ENCODE measurements at places on chromosomes 1 and 21.

- peak within 1 kb of the TSS; percentile 60 for H3K4me3 ChIP-seq
- H3K27me3 ChIP-seq: no peaks in the 10 kb centered on the region
- no peak within 1 kb of the TSS for H3K27ac ChIP-seq
- peak; percentile 62 for DNase-seq
- no peaks in the 10 kb centered on the region for H3K36me3 ChIP-seq
Observed at GRCh38 chr1:241356519-241357365, at the start of gene RGS7. TSS of gene RGS7 (minus strand) at chr1:241357205.

- H3K4me3 ChIP-seq: no peak overlapping the region
- peaks cover 15% of the 10 kb centered on the region for H3K4me1 ChIP-seq
- H3K27me3 ChIP-seq: no peaks in the 10 kb centered on the region
- H3K27ac ChIP-seq: no peak overlapping the region
Observed at GRCh38 chr1:202958544-202959275, 598 bp upstream of the ADIPOR1 start.

- H3K27me3 ChIP-seq: no peaks in the 10 kb centered on the region
- H3K4me1 ChIP-seq: no peaks in the 10 kb centered on the region
- H3K4me3 ChIP-seq: no peak overlapping the region
- no peak overlapping the region for H3K27ac ChIP-seq
Observed at GRCh38 chr1:85153149-85153891, 47.5 kb downstream of the SYDE2 start.

DNA sequence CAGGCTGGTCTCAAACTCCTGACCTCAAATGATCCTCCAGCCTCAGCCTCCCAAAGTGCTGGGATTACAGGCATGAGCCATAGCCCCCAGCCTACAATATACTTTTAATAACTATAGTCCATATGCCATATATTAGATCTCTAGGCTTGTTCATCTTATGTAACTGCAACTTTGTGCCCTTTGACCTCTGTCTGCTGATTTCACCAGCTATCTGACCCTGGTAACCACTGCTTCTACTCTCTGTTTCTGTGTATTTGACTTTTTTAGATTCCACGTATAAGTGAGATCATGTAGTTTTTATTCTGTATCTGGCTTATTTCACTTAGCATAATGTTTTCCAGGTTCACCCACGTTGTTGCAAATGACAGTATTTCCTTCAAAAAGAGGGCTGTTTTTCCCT is 25.5 kb downstream of the STUM start:
- H3K4me3 ChIP-seq: no peak overlapping the region
- H3K36me3 ChIP-seq: no peaks in the 10 kb centered on the region
- no peaks in the 10 kb centered on the region for H3K4me1 ChIP-seq
- DNase-seq: no peak

GRCh38 chr1:90550626-90551406 is 166.3 kb downstream of the BARHL2 start:
- no peak for DNase-seq
- peaks cover 4% of the 10 kb centered on the region for H3K27me3 ChIP-seq
- no peaks in the 10 kb centered on the region for H3K4me1 ChIP-seq
- H3K36me3 ChIP-seq: no peaks in the 10 kb centered on the region

DNA sequence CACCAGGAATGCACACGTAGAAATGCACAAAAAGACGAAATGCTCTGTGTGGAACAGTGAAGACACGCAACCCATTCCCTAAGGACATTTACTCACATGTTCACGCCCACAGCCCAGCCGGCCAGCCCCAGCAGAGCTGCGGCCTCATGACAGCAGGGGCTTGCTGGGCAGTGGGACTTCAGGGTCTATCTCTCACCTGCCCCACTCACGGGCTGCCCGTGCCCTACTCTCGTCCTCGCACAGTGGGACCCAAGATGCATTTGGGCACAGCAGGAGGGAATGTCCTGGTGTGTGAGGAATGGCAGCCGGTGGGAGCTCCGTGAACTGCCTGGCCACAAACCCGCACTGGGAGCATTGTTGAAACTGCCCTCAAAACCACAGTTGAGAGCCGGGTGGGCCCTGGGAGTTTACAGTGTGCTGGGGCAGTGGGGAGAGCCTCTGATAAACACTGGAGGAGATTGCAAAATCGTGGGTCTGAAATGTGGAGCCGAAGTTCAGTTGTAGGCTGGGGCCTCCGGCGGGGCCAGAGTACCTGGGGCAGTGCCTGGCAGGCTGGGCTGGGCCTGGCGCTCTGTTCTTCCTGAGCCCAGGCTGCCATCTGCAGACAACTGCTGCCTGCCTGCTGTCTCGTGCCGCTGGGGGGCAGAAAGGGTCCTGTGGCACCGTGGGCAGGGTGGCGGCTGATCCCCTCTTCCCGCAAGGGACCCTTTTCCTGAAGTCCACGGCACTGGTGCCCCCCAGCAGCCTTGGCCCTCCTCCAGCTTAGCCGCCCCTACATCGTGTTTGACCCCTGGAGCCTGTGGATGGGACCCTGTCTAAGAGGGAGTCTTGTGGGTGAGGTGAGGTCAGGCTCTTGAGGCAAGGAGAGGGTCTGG is 20.7 kb upstream of the POFUT2 start:
- H3K36me3 ChIP-seq: no peaks in the 10 kb centered on the region
- peaks cover 5% of the 10 kb centered on the region for H3K4me1 ChIP-seq
- no peak for DNase-seq
- no peaks in the 10 kb centered on the region for H3K27me3 ChIP-seq

DNA sequence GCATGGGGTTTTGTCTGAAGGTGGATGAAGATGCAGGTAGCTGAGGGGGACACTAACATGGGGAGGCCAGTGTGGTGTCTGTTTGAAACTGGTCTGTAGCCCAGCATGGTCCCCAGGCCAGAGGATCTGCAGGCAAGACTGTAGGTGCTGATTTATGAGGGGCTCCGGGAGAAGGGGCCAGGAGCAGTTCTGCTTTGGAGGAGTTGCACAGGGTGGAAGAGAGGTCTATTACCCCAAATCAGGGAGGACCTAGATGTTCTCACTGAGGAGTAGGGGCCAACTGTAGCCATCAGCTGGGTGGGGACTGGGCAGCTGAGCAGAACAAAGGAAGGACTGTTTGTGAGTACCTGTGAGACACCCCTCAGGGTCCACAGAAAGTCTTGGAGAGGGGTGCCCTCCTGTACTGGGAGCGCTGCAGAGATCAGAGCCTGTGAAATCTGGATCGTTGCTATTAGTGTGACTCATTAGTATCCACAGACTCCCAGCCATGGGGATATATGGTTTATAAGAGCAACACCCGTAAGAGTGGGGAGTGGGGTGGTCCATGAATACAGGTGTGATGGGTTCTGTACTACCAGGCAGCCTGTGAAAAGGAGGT is 64.3 kb upstream of the IRF2BP2 start:
- no peak overlapping the region for H3K4me3 ChIP-seq
- H3K36me3 ChIP-seq: no peaks in the 10 kb centered on the region
- no peak overlapping the region for H3K27ac ChIP-seq
- H3K27me3 ChIP-seq: no peaks in the 10 kb centered on the region

GRCh38 chr1:52296345-52296744 is 69.7 kb downstream of the CC2D1B start:
- H3K4me3 ChIP-seq: no peak overlapping the region
- no peaks in the 10 kb centered on the region for H3K27me3 ChIP-seq
- peak; percentile 21 for DNase-seq
- no peaks in the 10 kb centered on the region for H3K36me3 ChIP-seq
- no peak overlapping the region for H3K27ac ChIP-seq

- no peak overlapping the region for H3K27ac ChIP-seq
- peak; percentile 91 for DNase-seq
- H3K4me3 ChIP-seq: no peak overlapping the region
- H3K4me1 ChIP-seq: peaks cover 4% of the 10 kb centered on the region
- no peaks in the 10 kb centered on the region for H3K27me3 ChIP-seq
- H3K36me3 ChIP-seq: no peaks in the 10 kb centered on the region
Observed at GRCh38 chr1:81670286-81670685, 130.4 kb upstream of the ADGRL2 start.

- H3K27ac ChIP-seq: no peak overlapping the region
- no peak overlapping the region for H3K4me3 ChIP-seq
- no peak for DNase-seq
- H3K27me3 ChIP-seq: no peaks in the 10 kb centered on the region
- H3K36me3 ChIP-seq: no peaks in the 10 kb centered on the region
Observed at GRCh38 chr1:110239441-110240430, 29.6 kb downstream of the KCNC4 start.

- no peak overlapping the region for H3K4me3 ChIP-seq
- no peaks in the 10 kb centered on the region for H3K36me3 ChIP-seq
- peaks cover 13% of the 10 kb centered on the region for H3K4me1 ChIP-seq
Observed at GRCh38 chr1:45304311-45305081, 22.2 kb upstream of the HPDL start.

DNA sequence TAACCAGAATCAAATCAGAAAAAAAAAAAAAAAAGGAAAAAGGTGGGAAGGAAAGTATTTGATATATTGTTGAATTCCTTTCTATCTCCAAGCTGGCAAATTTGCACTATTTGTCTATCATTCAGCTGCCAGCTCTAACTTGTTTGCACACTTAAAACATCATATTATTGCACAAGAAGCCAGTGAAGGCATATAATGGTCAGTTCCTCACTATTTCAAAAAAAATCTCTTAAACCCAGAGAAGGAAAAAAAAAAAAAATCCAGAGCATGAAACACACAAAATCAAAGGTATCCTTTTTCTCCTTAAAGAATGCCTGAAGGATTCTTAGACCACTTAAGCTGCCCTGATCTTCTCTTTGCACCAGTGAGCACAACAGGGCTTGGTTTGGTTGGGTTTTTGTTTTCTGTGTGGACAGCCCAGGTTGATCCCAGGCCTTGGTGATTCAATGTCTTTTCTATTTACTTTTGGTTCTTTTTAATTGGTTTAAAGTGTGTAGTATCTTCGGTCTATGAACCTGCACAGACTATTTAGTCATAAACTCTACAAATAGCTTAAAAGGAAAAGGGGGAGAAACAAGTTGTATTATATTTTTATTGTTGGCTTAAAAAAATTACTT is 40.2 kb downstream of the DUSP10 start:
- H3K27ac ChIP-seq: no peak overlapping the region
- H3K4me3 ChIP-seq: no peak overlapping the region
- no peaks in the 10 kb centered on the region for H3K36me3 ChIP-seq
- DNase-seq: no peak
- H3K4me1 ChIP-seq: no peaks in the 10 kb centered on the region
- H3K27me3 ChIP-seq: no peaks in the 10 kb centered on the region

DNA sequence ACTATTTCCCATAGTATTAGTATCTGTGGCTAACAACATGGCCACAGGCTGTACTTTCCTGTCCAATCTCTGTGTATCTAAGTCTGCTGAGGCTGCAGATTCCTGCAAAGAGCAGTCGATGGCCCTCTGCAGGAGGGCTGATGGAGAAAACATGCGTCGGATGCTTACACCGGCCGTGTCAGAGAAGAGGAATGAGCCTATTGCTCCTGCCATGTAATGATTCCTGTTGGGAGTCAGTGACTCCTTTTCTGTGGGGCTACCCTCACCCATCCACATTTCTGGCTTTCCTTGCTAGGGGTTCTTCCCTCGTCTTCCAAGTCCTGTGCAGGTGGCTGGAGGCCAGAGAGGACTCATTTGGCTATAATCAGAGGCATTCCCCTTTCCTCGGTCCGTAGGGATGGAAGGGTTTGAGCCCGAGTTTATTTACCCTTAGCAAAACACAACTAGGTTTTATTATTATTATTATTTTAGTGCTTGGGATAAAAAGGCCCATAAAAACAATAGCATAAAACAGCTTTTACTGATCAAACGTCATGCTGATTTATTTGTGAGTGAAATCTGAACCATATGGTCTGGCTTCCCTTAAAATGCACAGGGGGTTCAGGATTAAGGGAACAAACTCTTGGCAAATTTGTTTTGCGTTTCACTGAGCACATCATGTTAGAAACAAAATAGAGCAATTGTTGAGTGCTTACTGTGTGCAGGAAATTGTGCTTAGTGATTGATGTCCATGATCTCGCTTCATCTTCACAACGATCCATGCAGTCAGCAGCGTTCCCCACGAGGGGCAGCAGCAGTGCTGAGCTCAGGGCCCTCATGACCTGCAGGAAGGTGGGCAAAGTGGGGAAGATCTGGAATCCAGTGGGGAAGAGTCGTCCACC is 70.8 kb downstream of the KIF26B start:
- DNase-seq: no peak
- H3K4me1 ChIP-seq: no peaks in the 10 kb centered on the region
- H3K27me3 ChIP-seq: no peaks in the 10 kb centered on the region

GRCh38 chr1:204589409-204590038 is 73.3 kb downstream of the MDM4 start:
- no peaks in the 10 kb centered on the region for H3K27me3 ChIP-seq
- no peak overlapping the region for H3K4me3 ChIP-seq
- H3K4me1 ChIP-seq: no peaks in the 10 kb centered on the region
- H3K36me3 ChIP-seq: no peaks in the 10 kb centered on the region
- H3K27ac ChIP-seq: no peak overlapping the region

DNA sequence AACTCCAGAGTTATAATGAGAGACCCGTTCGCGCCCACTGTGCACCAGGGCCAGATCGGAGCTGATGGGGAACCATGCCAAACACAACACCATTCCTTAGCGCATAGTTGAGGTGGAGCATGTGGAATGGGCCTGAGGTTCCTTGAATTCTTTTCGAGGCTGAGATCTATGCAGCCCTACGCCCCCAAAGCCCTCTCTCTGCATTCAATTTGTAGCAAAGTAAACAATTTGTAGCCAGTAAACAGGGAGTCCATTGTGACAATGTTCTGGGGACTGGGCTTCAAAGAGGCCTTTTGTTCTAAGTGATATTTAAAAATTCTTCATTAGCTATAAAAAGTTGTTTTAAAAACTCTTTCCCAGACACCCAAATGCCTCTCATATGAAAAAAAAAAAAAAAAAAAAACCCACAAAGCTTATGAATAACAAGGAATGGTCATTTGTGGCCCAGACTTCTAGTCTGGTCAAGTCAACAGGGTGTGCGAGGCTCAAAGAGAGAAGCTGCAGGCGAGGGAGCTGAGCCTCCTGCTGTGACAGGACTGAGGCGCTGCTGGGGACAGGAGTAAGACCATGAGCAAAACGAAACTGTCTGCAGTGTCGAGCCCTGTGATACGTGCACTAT is 30.6 kb upstream of the KCNE2 start:
- no peak for DNase-seq
- H3K4me3 ChIP-seq: no peak overlapping the region
- no peak overlapping the region for H3K27ac ChIP-seq
- H3K4me1 ChIP-seq: peaks cover 8% of the 10 kb centered on the region
- no peaks in the 10 kb centered on the region for H3K36me3 ChIP-seq
- no peaks in the 10 kb centered on the region for H3K27me3 ChIP-seq

DNA sequence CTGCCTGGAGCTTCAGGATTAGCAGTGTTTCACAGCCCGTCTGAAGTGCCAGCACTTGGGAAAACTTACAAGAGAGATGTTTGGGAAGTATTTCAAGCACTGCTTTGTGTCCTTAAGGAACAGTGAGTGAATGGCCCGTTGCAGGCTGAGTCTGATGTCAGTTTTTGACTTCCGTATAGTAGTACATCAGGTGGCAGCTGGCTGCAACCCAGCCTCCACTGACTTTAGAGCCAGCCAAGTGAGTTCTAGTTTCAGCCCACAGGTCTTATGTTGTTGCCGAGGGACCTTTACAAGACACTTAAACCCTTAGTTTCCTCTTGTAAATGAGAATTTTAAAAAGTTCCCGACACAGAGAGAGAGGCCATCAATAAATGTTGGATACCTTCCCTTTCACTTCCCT is 35.0 kb downstream of the UCK2 start:
- H3K4me1 ChIP-seq: no peaks in the 10 kb centered on the region
- no peak overlapping the region for H3K4me3 ChIP-seq
- no peaks in the 10 kb centered on the region for H3K36me3 ChIP-seq

GRCh38 chr1:196887515-196888239 is at the start of gene CFHR4:
TSS of gene CFHR4 (plus strand) at chr1:196888052. CDS start at chr1:196888151, 99 bp downstream.
- H3K27ac ChIP-seq: no peak within 1 kb of the TSS
- no peak for DNase-seq
- H3K27me3 ChIP-seq: no peaks in the 10 kb centered on the region

GRCh38 chr21:39610703-39611102 is 2.0 kb upstream of the B3GALT5 start:
- H3K4me1 ChIP-seq: no peaks in the 10 kb centered on the region
- no peak for DNase-seq
- no peak overlapping the region for H3K27ac ChIP-seq
- H3K27me3 ChIP-seq: peaks cover 21% of the 10 kb centered on the region
